ENCODE measurements at places on chromosomes 12 and 14.
A peak's percentile ranks its signal among the peaks of the same experiment; 100 is the strongest.

GRCh38 chr12:24929953-24930352 is 18.9 kb downstream of the BCAT1 start:
- DNase-seq, result no peak

- DNase-seq, result peak; percentile 43
Measured at GRCh38 chr12:126747530-126748149, 1519.3 kb upstream of the TMEM132C start.

GRCh38 chr14:75059642-75060041 is 4.2 kb downstream of the ACYP1 start:
- DNase-seq, result no peak

DNA sequence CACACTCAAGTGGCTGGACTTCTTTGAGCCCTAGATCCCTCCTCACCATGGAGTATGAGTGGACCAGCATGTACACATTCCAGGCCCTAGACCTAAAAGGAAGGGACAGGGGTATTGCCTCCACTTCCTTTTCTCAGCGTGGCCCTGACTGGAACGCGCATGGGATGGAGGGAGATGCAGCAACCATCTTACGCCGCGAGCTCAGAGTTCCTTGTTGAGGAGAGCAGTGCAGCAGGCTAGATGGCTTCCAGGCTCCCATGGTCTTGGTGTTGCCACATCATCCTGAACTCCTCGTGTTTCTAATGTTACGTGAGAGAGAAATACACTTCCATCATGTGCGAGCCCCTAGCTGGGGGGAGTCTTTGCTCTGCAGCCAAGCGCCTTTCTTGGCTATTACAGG is 61.8 kb upstream of the DIO3 start:
- no peak for DNase-seq

- no peak for DNase-seq
Measured at GRCh38 chr14:76868454-76869170, 42.4 kb downstream of the LRRC74A start.

DNA sequence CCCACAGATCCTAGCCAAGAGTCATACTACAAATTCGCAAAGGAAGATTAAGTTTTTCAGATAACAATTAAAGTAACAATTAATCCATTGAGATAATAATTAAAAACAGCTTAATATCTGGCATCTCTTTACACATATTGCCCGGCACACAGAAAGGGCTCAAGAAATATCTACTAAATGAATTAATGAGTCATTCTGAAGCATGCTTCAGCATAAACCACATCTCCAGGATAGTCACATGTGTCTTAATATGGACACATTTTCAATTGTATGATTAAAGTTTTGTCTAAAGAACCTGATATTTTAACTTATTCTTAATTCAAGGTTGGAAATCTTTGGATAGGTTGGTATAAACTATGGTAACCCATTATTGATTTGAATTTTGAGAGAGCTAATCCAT is 9.6 kb downstream of the ITPR2 start:
- DNase-seq, result no peak

DNA sequence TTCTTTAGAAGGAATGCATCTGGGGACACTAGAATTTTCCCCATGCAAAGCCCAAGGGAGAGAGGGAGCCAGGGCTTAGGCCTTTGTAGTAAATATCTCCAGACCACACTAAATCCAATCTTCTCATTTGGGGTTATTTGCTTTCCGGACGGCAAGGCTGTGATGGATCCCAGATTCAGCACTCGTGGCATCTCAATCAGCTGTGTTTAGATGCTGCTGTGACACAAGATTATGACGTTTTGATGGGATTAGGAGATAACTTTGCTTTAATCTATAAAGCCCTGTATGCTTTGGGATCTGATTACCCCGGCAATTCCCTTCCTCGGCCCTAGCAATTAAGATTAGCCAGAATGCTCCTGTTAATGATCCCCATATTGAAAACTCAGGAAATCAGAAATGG is 686.7 kb upstream of the TBX3 start:
- no peak for DNase-seq

- DNase-seq, result no peak
Measured at GRCh38 chr12:114710151-114710550, 26.2 kb upstream of the TBX3 start.

GRCh38 chr12:58803908-58804307 is 116.4 kb downstream of the LRIG3 start:
- no peak for DNase-seq

DNA sequence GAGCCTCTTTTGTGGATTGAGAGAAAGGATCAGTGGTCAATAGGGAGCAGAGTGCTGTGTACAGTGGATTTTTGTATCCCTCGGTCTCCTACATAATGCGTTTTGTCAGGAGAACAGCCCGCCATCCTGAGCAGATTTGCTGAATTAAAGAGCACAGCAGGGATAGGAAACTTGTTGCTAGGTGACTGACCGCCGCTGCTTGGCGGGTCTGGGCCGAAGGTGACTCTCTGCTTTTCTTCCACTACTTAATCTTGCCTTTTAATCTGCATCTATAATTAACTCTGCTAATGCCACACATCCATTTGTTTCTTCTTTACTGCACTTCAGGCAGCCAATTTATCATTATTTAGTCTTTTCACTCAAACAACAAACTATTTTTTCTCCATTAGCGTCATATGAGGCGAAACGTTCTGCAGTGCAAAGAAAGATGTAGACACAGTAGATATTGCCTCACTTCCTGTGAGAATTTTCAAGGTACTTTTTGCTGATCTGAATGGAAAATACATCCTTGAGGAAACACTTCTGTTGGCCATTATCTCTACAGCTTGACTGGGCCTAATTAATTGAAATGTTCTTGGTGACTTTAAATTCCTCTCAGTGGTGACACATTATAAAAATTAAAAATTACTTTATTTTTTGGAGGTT is 108.0 kb downstream of the PPM1A start:
- DNase-seq, result no peak

DNA sequence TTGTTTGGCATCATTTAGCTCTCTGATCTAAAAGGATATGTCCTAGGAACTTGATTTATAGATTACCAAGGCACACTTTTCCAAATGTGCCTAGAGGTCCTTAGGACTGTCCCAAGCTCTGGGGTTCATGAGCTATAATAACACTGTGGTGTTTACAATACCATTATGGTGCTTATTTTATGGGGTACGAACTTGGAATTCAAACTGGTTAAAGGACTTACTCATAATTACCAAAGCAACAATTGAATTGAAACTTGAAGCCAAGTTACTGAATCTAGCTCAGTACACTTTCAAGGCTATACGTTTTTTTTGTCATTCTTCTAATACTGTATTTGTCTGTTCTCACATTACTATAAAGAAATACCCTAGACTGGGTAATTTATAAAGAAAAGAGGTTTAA is 9.6 kb upstream of the TEP1 start:
- DNase-seq, result no peak

GRCh38 chr14:104858811-104859426 is 6.1 kb upstream of the CEP170B start:
- no peak for DNase-seq

GRCh38 chr14:62079038-62079437 is 316.8 kb downstream of the SNAPC1 start:
- DNase-seq, result no peak

GRCh38 chr12:19991146-19991545 is 377.2 kb upstream of the PDE3A start:
- DNase-seq, result no peak

- no peak for DNase-seq
Measured at GRCh38 chr14:68554231-68554630, 238.6 kb downstream of the ZFP36L1 start.

DNA sequence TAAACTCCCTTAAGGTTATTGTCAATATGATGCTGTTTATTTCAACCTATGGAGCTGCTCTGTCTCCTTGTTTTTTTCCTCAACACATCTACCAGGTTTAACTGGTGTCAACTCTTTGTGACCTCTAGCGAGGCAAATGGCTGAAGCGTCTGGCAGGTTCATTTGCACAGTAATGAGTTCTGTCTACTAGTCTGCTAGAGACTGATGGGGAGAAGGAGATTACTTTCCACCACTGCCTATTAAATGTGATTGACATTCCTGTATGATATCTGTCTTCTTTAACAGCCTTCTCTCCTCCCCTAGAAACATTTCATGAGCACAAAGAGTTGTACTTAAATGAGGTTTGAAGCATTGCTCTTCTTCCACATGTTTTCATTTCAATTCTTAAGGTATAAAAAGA is 253.7 kb downstream of the SLC6A15 start:
- DNase-seq, result no peak

DNA sequence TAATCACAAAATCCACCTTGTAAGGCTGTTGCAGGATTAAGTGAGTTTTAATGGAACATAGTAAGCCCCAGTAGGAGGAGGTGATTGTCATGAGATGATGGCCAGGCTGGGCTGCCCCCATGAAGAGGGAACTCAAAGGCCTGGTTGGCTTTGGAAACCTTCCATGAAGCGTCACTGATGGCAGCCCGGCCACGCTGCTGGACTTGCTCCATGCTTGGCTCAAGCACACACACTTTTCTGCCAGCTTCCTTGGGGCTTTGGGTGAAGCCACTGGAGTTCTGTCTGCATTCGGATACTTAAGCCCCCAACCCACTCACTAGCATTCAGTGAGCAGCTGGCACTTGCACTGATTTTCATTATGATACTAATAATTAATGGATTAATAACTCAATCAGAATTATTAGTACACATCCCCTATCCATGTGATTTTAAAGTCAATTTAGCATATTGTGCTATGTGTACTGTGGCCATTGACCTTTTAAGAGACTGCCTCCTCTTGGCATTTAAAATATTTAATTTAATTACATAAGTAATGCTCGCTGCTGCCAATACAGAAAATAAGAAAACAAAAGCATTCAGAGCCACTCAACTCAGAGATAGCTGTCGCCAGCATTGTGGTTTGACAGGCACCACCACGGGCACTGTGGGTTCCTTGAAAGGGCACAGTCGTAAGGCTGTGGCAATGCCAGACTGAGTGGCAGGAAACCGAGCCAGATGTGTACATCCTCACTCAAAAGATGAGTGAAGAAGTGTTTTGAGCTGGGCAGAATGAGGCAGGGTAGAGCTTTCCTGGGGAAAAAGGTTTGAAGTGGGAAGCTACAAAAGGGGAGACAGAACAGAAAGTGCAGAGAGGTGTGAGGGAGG is 15.9 kb downstream of the KRT85 start:
- DNase-seq, result no peak

DNA sequence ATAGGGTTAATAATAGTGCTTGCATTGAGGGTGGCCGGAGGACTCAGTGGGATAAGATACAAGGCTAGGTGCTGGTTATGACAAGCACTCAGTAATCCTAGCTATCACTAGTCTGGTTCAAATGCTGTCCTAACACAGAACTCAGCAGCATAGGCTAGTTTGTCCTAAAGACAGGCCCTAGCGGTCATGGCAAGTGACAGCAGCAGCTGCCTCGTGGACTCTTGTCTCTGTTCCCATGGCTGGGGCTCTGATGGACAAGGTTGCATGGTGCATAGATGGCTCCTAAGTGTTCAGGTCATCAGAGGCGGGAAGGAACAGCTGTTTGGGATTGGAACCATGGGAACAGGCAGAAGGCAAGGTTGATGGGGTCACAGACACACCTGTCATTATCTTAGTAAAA is 42.4 kb upstream of the IGF1 start:
- no peak for DNase-seq

- DNase-seq, result no peak
Measured at GRCh38 chr12:68392376-68392775, 60.2 kb upstream of the MDM1 start.

DNA sequence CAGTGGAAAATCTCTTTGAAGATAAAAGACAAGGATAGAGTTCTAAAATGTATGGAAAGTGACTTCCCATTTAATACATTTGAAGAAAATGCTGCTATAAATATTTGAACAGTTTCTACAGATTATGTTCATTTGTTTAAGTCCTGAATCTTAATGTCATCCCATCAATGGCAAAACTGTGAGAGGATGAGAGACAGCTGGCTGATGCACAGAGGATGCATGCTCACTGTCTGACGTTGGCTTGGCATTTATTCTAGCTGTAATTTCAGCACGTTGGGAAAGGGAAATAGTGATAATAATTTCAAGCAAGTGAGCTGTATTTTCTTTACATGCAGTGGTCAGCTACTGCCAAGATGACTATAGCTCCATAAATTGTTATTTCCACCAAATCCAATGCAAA is 40.5 kb downstream of the PPFIA2 start:
- no peak for DNase-seq

DNA sequence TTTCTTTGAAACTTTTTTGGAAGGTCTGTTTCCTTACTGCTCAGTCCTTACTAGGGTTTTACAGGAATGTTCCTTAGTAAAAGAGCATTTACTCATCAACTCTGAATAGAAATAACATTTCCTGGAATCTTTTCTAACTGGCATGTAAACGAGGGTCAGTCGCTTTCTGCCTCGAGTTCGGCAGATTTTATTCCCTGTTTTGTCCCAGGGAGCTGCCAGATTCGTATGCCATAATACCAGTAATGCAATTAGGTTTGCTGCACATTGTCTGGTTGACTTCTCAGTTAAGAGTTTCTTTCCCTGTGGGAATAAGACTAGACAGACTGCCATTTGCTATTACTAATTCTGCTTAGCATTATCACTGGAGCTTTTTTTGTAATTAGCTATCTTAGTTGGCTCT is 91.9 kb downstream of the VRK1 start:
- no peak for DNase-seq

DNA sequence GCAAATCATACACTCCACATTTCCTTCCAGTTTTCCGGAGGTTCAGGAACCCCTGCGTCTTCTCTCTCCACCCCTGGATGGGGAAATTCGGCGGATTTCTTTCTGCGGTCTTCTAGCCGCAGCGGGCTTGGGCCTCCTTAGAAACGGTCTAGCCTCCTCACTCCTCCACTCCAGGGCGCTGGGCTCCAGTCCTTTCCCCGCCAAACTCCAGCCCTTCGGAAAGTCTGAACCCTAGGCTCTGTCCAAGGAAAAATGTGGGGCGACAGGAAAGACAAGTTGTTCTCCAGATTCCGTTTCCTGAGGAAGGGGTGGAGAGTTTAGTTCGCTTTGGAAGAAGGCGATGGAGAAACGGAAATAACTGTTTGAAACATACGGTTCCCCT is 1.4 kb upstream of the HOXC10 start:
- DNase-seq, result no peak

- no peak for DNase-seq
Measured at GRCh38 chr12:105469701-105470100, 139.2 kb downstream of the C12orf75 start.

GRCh38 chr12:55681142-55682077 is 26.3 kb downstream of the ITGA7 start:
- DNase-seq, result peak; percentile 61
